ENCODE measurements at places on chromosomes 11 and 22.

DNA sequence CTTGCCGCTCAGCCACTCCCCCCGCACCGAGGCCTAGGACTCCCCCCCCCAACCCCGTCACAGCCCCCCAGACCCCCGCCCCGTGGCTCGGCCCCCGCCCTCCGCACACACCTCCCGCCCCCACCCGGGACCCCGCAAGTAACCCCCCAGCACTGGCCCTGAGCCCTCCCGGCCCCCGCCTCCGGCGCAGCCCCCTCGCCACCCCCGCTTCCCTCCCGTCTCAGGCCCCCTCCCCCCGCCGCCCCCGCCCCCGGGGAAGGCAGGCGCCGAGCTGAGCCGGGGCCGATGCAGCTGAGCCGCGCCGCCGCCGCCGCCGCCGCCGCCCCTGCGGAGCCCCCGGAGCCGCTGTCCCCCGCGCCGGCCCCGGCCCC lies 1.5 kb downstream of the SHANK3 start:
- DNase-seq: no peak

DNA sequence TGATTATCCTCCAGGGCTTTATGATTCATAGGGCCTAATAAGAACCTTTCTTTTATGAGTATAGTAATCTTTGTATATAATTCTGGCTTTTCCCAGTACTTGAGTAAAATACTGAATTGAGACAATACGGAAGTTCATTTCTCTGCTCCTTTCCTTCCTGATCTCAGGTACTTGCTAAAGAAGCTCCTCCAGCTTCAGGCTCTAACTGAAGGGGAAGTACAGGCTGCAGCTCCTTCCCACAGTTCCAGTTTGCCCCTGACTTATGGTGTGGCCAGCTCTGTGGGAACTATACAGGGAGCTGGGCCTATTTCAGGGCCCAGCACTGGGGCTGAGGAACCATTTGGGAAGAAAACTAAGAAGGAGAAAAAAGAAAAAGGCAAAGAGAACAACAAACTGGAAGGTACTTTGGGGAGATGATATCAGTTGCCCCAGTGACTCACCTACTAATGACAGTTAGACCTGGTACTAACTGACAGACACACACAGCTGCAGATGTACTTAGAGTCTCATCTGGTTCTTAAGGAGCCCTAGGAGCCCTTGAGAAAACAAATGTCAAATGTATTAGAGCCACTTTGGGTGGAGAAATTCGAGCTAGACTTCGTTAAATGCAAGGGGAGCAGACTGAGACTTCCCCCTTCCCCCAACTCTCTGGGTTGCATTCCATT lies 3.0 kb downstream of the TBRG1 start:
- DNase-seq: no peak

GRCh38 chr11:32044158-32044863 lies 46.6 kb upstream of the RCN1 start:
- no peak for DNase-seq

- no peak for DNase-seq
Measured at GRCh38 chr11:5703741-5704536, 14.3 kb downstream of the TRIM22 start.

GRCh38 chr11:85525686-85526085 lies 101.5 kb downstream of the DLG2 start:
- no peak for DNase-seq

- no peak for DNase-seq
Measured at GRCh38 chr11:1668911-1669473, 28.0 kb upstream of the KRTAP5-6 start.

DNA sequence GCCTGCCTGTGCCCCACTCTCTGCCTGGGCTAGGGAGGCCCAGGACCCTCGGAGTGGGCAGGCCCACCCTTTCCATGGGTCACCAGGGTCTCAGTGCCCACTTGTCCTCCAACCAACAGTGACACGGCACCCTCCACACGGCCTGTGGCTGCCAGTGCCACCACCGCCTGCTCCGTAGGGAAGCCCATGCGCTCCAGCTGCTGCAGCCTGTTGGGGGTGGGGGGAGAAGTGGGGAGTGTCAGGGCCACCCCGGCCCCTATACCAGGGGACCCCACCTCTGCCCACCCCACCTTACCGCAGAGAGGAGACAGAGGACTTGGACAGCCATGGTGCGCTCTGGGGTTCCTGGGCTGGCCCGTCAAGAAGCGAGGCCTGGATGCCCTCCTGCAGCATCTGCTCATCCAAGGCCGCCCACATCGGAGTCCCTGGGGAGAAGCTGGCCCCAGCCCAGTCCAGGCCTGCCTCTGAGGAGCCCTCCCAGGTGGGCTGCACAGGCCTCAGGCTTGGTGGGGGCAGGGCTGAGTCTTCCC lies 7.7 kb downstream of the RHBDD3 start:
- no peak for DNase-seq

DNA sequence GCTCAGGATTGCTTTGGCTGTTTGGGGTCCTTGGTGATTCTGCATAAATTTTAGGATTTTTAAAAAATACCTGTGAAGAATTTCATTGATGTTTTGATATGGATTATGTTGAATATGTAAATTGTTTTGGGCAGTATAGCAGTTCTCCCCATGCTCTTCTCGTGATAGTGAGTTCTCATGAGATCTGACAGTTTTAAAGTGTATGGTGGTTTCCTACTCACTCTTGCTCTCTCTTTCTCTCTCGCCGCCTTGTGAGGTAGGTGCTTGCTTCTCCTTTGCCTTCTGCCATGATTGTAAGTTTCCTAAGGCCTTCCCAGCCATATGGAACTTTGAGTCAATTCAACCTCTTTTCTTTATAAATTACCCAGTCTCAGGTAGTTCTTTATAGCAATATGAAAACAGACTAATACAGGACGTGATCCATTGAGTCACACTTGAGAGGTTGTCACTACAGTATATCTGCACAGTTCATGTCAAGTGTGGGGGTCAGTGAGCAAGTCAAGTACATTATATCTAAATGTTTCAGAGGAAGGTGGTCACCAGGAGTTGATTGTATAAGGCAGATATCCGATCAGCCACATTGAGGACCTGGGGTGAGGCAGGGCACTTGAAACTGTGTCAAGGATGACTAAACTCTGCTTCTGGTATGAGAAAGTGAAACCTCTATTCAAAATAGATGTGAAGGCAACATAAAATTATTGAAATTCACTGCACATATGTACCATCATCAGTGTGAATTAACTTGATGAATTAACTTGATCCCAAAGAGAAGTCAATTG lies 70.7 kb upstream of the CCDC179 start:
- DNase-seq: no peak

DNA sequence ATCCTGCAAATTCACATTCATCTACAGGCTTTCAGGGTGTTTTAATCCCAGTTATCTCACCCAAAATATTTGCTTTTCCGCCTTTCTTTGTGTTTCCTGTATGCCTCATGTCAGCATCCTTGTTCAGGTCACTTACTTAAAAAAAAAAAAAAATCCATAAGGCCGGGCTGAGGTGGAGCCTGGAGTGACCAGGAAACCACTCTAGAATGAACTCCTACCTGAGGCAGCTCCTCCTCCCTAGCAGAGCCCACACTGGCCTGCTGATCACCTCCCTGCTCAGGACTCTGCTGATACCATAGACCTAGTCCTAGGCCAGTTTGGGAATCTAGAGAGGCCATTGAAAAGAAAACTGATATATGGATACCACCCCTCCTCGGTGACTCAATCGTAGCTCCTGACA lies 8.7 kb upstream of the DGAT2 start:
- no peak for DNase-seq

Measured in activated CD8-positive, alpha-beta memory T cell treated with anti-CD3 and anti-CD28 coated beads for 48 hours (primary cell).